ENCODE measurements at places on chromosomes 5 and 9.
A peak's percentile ranks its signal among the peaks of the same experiment; 100 is the strongest.

- no peak for DNase-seq
Observed at GRCh38 chr5:115246361-115246991, 16.2 kb downstream of the PGGT1B start.

DNA sequence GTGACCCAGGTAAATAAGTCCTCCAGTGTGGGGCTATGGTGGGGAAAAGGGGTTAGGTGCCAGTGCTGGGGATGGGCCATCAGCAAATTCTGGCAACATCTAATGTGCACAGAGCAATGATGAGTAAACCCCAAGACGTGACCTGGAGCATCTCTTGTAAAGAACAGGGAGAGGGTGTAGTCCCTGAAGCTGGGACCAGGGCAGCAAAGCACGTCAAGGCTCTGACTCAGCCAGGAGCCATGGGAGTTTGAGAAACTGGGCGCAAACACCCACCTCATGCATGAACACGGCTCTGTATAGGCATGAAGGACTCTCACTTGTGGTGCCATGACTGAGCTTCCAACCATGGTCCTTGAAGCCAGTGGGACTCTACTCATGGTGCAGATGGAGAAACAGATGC, 51.8 kb downstream of the DUSP1 start:
- DNase-seq, result no peak

DNA sequence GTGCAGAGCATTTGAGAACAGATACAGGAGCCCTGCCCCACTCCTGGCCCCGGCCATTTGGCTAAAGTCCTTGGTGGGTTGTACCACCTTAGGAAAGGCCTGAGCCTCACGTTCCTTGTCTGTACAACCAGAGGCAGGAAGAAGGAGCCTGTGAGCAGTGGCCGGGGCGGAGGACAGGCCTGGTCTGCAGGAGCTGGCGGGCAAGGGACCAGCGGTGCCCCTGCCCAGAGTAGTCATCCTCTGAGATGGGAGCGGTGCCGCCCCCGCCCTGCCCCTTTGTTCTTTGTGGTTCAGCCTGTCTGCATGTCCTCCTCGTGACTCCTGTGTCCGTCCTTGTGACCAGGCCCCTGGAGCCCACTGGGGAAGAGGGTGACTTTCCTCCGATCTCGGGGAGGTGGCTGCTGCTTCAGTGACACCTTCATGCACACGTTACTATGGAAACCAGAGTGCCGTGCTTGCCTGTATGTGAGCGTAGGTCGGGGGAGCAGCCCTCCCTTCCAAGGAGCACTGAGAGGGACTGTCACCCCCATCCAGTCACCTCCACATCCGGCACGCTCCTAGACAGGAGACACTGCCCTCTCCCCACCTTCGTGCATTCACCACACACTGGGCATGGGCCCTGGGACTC, 42.9 kb downstream of the UNC5A start:
- no peak for DNase-seq

DNA sequence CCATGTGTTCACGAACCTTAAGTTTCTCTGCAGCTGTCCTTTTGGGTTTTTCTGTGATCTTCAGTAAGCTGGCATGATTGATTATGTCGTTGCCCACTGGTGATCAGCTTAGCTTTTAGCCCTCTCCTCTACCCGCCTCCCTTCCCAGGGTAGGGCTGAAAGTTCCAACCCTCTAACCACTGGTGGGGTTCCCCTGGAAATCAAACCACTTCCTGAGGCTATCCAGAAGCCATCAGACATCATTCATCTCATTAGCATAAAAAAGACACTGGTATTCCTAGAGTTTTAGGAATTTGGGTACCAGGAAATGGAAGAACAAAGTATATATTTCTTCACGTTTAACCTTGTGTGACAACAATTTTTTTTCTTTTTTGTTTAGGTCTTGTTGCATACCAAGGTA, 29.8 kb downstream of the SPIN1 start:
- no peak for DNase-seq

DNA sequence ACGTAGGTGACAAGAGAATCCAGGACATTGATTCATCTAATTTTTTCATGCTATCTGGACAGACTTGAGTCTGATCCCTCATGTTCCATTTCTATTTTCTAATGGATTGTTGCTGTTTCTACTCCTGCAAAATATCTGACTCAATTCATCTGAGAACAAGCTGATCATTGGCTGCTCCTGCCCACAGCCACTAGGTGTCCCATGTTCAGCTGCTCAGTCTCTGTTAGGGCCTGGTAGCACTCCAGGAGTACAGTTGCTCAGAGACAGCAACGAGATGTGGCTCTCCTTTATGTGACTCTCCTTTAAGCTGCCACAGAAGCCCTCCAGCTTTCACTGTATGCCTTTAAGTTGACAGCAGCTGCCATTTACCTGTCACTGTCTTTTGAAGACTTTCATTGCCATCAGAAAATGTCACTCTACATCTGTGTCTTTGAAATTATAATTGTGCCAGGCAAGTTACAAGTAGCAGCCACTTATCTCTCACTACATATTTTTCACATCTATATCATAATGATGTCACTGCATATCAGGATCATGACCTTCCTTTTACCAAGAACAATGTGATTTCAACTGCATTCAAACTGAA, 1944.2 kb upstream of the NUDT12 start:
- DNase-seq, result no peak

- no peak for DNase-seq
Observed at GRCh38 chr9:88270413-88270812, 117.8 kb upstream of the SPIN1 start.

GRCh38 chr5:92641031-92641962, 939.7 kb downstream of the NR2F1-AS1 start:
- DNase-seq, result no peak

- no peak for DNase-seq
Observed at GRCh38 chr9:109036744-109037680, 23.7 kb upstream of the CTNNAL1 start.

GRCh38 chr9:131851414-131851813, 111.5 kb upstream of the RAPGEF1 start:
- DNase-seq, result no peak

DNA sequence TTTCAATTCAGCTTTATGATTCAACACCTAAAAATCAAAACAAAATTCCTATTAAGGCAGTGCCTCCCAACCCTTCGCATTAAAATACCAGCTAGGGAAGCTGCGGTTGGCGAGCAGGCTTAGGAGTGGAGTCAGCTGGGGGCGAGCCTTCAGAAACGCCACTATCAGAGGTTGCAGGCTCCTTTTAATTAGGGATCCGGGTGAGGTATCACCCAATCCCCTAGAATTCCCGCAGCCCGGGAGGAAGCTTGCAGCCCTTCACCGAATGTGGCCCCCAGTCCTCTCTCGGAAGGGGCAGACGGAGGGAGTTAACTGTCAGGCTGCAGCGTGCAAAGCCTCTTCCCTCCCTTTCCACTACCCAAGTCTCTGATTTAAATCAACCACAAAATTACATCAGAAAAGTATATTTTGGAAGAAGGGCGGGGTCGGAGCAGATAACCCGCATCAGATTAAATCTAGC, 1.7 kb downstream of the STC2 start:
- no peak for DNase-seq

DNA sequence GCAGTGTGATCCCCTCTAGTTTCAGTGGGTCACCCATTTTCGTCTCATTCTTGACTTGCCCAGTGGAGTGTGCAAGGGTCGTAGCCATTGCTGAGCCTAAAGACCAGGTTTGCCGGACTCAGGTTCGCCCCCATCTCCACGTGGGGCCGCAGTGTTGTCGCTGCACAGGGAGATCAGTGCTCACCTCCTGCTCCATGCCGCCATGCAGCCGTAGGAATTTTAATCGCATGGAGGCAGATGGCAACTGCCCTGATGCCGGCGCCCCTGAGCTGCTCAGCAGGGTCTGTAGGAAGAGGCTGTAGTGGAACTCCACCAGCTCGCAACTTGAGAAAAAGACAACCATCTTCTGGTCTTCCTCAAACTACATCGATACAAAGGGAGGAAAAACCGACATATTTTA, 24.1 kb downstream of the DDX31 start:
- DNase-seq, result no peak

DNA sequence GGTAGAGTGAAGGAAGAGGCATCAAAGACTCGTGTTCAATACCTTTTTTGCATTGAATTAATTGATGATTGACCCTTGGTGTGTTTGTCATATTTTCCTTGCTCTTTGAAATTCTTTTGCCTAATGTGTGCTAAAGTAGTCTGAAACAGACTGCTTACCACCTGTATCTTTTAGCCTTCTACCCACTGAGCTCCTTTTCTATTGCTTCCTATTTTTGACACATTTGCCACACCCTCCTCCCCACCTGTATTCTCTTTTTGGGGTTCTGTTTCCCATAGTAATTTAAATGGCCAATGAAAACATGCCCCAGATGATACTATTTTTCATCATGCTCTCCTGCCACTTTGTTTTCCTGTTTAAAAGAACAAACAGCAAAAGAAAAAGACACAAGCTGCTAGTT, 78.5 kb downstream of the ZCCHC7 start:
- no peak for DNase-seq

GRCh38 chr5:134026521-134027287, 21.9 kb upstream of the VDAC1 start:
- DNase-seq, result peak; percentile 44

DNA sequence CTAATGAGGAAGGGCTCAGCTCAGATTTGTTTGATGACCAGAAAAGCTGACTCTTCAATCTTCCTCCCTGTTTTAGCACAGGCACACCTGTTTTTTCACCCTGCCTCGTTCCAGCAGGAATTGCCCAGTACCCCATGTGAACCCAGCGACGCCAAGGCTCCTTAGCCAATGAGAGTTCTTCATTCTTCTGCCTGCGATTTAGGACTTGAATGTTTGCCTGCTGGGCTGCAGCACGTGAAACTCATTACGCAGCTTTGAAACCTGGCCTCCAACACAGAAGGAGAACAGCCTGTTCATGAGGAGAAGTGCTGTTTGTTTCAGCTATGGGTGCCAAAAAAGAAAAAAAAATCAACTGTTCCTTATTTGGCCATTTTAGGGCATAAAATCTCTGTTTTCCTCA, 315.5 kb downstream of the TRPM3 start:
- no peak for DNase-seq

- DNase-seq, result no peak
Observed at GRCh38 chr5:145598983-145599382, 236.2 kb downstream of the PRELID2 start.

DNA sequence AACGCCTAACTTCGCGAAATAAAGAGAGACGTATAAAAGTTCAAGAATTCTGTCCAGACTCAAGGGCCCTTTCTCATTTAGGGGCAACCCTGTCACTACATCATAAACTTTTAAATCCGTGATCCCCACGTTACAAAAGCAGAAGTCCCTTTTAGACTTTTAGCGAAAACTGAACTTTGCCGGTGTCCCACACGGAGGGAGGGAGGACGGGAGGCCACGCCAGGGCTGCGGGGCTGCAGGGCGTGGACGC, 515 bp upstream of the F2R start:
- no peak for DNase-seq

GRCh38 chr9:122376796-122377195, 6.0 kb downstream of the PTGS1 start:
- no peak for DNase-seq

DNA sequence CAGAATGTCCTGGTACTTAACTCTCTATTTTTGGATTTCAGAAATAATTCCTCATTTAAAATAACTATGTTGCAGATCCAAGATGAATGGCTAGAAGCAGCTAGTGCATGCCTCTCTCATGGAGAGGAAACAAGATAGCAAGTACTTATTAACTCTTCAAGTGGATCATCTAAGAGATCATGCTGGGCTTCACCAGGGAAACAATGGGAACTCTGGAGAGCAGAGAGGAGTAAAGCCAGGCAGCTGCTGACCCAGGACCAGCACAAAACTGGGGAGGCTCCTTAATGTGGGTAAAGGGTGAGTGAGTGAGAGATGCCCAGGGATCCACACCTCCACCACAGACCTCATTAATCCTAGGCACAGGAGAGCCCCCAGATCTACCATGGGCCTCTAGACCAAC, 897.8 kb upstream of the ACO1 start:
- no peak for DNase-seq

- no peak for DNase-seq
Observed at GRCh38 chr9:129553277-129553676, 67.6 kb downstream of the C9orf50 start.

- DNase-seq, result no peak
Observed at GRCh38 chr9:134644725-134645606, 3.4 kb downstream of the COL5A1 start.

DNA sequence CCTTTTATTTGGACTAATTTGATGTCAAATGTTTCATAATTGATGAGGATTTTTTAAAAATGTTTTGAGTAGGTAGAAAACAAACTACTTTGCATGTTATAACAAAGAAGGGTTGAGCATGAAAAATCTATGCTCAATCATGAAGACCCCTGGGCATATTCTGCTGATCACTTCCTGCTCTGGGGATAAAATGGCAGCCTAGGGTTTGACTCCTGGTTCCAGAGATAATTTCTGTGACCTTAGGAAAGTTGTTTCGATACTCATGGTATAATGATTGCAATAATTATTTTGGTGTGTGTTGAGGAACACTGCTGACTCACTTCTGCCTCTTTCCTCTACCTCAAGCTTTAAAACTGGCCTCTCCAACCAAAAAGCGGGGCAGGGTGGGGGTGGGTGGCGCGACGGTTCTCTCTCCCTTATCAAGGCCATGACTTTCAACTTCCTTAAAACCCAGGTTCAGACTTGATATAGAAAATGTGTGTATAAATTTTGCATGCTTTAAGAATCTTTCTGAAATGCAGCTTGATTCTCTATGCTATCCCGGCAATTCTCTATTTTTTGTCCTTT, 6.0 kb upstream of the PIP5K1B start:
- DNase-seq, result no peak

GRCh38 chr5:45826055-45826454, 129.9 kb upstream of the HCN1 start:
- DNase-seq, result no peak

DNA sequence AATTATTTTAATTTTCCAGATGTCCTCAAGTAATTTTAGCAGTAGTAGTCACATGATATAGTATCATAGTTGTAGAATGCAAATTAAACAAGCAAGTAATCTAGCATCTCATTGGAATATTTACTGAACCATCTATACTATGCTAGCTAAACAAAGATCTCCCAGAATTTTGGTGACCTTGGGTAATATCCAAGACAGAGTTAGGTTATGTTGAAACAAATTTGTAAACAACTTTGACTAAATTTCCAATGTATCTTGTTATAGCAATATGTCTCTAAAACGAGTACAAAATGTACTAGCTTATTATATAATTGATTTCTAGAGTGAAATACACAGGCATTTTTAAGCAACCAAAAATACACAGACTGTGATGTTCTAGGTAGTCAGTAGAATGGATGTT, 41.5 kb downstream of the VCAN start:
- DNase-seq, result no peak

- DNase-seq, result no peak
Observed at GRCh38 chr5:125277494-125278154, 531.2 kb upstream of the ZNF608 start.

DNA sequence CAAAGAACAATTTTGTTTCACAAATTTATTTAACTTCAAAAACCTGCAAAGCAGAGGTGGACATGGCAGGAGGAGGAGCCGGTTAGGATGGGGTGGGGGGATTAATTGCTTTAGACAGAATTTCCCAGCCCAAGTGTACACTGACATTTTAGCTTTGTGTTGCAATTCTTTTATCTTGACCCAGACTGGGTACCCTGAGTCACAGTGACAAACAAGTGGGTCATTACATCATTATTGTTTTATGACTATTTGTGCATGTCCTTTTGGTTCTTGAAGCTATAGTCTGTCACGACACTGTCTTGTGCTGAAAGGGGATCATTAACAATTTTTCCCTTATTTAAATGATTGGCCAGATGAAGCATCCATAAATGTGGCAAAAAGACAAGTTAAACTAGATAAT, 84.5 kb upstream of the VCAN start:
- no peak for DNase-seq

- no peak for DNase-seq
Observed at GRCh38 chr9:134546746-134547145, 94.9 kb upstream of the COL5A1 start.

All from activated naive CD4-positive, alpha-beta T cell treated with Interleukin-2 at 50 U/mL for 16 hours (primary cell).